Myocyte (in vitro differentiated cells): ENCODE measurements at places on chromosomes 12 and 14.
A peak's percentile ranks its signal among the peaks of the same experiment; 100 is the strongest.

DNA sequence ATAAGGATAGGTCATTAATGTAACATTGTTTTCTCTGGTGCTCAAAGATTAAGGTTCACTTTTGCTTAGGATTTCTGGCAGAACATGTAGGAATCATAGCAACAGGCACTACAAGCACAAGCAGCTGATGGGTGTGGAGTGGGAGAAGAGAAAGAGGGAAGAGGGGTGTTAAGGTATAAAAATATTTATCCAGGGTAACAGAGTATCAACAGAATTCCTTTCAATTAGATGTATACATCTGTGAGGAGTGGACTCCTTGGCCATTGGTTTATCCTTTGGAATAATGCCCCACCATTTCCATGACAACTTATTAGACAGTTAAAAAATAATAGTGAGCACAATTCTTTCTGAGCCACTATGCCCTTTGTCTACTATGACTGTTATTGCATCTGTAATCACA is 388.3 kb upstream of the DDHD1 start:
- DNase-seq: no peak

GRCh38 chr12:6696690-6697583 is 3.7 kb downstream of the PIANP start:
- peak; percentile 41 for DNase-seq

- peak; percentile 25 for DNase-seq
Observed at GRCh38 chr14:102545461-102546265, 36.1 kb upstream of the ANKRD9 start.

DNA sequence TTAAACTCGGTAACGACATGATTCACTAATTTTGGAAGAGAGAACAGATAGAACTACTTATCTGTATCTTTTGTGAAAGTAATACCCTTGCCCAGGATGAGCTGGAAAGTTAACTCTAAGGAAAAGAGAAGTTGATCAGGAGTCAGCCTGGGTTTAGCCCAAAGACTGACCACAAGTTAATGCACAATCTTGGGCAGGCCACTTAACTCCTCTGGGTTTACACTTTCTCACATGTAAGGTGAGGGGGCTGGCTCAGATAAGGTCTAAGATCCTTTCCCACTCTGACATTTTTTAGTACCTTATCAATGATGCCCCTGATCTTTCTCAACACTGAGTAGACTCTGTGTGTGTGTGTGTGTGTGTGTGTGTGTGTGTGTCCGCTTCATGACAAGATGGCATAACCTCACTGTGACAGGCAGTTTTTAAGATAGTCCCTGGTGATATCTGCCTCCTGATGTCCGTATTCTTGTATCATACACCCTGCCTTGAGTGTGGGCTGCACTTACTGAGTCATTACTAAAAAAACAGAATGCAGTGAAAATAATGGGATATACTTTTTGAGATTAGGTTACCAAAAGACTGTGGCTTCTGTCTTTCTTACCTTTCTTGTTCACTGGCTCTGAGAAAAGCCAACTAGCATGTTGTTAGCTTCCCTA is 56.2 kb upstream of the CCDC198 start:
- no peak for DNase-seq

GRCh38 chr14:77343662-77344061 is 22.8 kb downstream of the GSTZ1 start:
- no peak for DNase-seq

DNA sequence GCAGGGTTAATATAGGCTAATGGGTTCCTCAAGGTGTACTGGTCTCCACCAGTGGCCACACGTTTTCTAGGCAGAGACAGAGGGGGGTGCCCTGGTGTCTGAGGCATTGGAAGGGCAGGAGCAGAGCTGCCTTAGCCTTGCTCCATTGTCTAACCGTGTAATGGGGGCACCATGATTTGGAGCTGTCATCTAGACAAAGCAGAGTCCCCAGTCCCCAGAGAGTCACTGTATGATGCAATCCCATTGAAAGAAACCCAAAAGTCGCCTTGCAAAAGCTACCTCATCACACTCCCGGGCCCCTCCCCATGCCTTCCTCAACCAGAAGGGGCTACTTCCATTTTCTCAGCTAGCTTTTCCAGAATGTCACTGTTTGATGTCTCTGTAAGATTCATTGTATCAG is 487.1 kb downstream of the AACS start:
- DNase-seq: no peak

DNA sequence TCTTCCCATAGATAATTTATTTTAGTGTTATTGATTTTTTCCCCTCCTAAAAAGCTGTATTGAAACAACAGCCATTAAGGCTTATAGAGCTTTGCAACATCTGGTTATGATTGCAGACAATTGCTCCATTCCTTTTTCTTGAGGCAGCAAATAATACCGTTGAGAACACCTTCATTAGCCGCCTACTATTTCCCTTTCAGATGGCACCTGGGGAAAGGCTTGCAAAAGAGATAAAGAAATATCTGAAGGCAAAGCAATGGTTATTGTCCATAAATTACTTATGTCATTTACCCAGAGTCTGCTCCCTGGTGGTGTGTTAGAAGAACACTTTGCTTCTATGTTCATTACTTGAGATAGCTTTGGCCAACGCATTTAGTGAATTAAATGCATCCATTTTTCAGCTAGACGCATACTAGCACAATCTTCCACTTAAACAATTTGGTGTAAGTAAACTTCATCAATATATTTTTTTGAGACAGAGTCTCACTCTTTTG is 377.8 kb downstream of the KCNH5 start:
- no peak for DNase-seq

- DNase-seq: peak; percentile 79
Observed at GRCh38 chr12:42590330-42590934, 886 bp upstream of the PRICKLE1 start.
